SJSA1 (cell line): ENCODE measurements at places on chromosomes 7 and 10. TPM values are rescaled to one million over a fixed set of nuclear protein-coding genes. Genes with fewer than 3 reads are reported as not detected.

The DTX2 gene
- 8.2 and 17.5 TPM in 2 replicates for total RNA-seq

GRCh38 chr7:81684514-81685269 lies 85.2 kb downstream of the HGF start:
- peak; percentile 94 for DNase-seq

DNA sequence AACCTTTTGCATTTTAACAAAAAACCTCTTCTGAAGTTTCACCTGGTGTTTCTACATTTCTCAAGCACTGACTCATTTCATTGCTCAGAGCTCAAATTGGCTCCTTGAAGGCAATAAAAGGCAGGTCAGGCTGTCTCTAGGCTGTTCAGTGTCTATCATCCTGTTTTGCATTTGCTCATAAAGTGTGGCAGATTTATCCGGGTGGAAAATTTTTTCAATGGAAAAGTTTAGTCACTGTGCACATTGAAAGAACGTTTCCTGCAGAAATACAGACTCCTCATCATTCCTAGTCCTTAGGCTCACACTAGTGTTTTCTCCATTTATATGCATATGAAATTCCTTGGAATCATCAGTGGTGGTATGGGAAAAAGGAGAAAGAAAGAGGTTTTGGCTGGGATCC lies 114.2 kb upstream of the DGKB start:
- DNase-seq = no peak

DNA sequence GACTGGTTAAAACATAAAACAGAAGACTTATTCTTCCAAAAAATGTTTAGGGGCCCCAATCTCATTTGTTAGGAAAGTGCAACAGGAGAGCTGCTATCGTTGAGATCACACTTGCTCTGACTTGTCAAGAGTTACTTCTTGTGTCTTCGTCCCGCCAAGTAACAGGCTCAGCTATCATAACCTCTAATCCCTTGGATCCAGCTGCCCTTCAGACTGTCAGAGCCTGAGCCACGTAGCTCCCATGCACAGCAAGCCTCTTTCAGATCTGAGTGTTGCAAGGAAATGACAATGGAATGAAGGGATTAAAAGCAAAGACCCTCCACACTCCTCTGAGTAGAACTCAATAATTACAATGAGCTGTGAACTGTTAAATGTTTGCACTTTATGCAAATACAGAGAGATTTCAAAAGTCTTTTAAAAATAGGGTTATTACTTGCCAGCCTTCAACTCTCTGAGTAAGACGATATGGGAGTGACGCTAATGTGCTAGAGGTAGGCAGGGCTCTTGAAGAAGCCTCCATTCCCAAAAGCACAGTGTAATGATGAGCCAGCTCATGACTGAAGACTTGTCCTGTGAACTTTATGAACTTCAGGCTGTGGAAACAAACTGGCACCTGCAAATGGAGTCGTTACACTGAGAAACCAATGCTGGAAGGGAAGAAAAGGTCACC lies 28.4 kb upstream of the CDK13 start:
- no peak for DNase-seq

DNA sequence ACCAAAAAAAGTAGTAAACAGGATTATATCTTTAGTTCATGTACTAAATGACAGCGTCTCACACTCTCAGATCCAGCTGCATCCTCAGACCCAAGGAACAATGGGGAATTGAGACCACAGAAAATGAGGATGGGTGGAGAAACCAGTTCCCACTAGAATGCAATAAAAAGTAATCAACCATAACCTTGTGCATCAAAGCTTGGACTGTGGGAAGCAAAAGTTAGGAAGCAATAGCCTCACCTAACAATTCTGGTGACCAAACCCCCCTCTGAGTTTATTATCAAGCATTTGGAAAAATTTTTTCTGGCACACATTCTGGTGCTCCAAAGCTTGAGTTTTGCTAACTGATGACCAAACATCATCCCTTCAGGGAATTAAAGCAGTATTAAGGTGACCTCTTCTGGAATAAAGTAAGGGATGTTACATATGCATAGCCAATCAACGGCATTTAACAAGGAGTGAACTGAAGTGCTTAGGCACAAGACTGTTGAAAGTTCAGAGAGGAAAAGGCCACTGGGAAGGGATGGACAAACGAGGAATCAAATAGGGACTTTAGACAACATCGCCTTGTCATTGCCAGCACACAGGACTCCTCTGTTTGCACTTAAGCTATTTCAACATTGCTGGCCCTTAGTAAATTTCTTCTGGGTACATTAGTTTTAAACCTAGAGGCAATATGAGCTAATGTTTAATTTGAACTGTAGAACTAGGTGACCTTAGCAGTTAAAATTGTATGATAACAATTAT lies 1.2 kb upstream of the MAT1A start:
- DNase-seq = no peak

GRCh38 chr10:77872947-77873535 lies 53.5 kb downstream of the DLG5 start:
- DNase-seq = no peak
